ENCODE measurements at places on chromosomes 7 and 10.

GRCh38 chr10:116053910-116054309 is 219.1 kb downstream of the GFRA1 start:
- no peak for DNase-seq

GRCh38 chr10:64463406-64463805 is 942.2 kb downstream of the REEP3 start:
- no peak for DNase-seq

GRCh38 chr7:19713676-19714075 is 4.8 kb upstream of the POLR1F start:
- no peak for DNase-seq

GRCh38 chr10:5999440-6000165 is 22.3 kb upstream of the IL15RA start:
- no peak for DNase-seq

GRCh38 chr7:156151078-156151477 is 338.8 kb upstream of the SHH start:
- DNase-seq = no peak

DNA sequence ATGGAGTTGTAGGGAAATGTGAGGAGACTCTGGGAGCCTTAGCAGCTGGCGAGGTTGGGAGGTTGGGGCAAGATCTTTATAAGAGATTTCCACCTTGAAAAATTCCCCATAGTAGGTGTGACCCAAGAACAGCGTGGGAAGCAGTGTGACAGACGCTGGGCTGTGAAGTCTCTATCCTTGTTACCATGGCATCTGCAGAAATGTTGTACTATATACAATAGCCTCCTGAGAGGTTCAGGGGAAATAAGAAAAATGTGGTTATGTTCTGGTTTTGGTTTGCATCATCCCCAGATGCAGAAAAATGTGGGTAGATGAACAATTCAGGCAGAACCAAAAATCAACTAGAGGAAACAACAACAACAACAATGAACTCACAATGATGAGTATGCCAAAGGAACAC is 498.6 kb downstream of the SH2D4B start:
- DNase-seq = no peak

- no peak for DNase-seq
Measured at GRCh38 chr7:48887500-48887899, 36.8 kb upstream of the CDC14C start.

- no peak for DNase-seq
Measured at GRCh38 chr7:67875558-67875957, 878.9 kb downstream of the TYW1 start.

DNA sequence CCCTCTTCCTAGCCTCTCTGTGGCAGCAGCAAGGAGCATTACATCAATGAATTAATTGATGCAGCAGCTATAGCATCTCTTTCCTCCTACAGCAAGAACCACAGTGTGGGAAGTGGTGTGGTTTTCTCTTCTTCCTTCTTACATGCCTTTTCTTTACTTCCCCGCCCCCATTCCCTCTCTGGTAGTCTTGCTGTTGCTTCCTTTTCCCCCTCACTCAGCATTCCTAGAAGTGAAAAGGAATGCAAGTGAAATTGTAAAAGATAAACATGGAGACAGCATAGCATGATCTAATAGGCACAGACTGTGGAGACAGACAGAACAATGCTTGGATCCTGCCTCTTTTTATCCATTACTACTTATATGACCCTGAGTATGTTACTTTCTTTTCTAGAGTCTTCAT is 370.5 kb upstream of the BMPER start:
- no peak for DNase-seq

GRCh38 chr10:6400331-6400730 is 179.7 kb downstream of the PRKCQ start:
- DNase-seq = no peak

DNA sequence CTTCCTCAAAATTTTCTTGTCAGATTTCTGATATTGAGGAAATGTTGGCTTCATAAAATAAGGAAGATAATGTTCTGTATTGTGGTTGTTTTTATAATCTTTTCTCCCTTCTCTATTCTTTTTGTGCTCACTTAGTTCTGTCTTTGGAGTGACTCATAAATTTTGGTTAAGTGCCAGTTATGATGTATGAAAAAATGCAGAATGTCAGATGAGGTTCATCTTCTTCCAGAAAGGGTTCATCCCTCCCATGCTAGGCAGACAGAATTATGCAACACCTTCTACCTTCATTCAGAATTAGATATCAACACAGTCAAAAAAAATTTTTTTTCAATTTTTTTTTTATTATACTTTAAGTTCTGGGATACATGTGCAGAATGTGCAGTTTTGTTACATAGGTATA is 36.6 kb upstream of the CYP2C19 start:
- no peak for DNase-seq

DNA sequence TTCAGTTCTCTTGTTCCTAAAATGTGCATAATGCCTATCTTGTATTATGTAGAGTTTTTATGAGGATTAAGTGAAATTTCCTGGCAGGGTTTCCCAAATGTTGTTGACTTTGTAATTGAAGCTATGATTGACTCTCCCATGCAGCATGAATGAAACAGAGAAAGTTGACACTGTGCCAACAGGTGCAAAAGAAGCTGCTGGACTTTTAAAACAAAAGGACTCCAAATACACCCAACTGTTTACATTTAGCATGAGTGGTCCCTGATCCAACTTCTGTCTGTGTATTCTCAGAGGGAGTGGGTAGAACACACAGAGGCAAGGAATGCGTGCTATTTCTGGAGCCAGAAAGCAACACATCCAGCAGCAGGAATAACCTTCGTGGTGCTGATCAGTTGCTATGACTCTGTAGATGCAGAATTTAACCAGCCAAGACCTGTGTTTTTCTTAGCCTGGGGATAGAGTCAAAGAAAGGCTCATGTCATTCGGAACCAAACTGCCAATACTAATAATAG is 14.4 kb upstream of the RBM20 start:
- no peak for DNase-seq

Measured in esophagus squamous epithelium (tissue), 5 donors.